ENCODE measurements at places on chromosomes 6 and 20. TPM values are rescaled to one million over a fixed set of nuclear protein-coding genes. Genes with fewer than 3 reads are reported as not detected.
A peak's percentile ranks its signal among the peaks of the same experiment; 100 is the strongest.

DNA sequence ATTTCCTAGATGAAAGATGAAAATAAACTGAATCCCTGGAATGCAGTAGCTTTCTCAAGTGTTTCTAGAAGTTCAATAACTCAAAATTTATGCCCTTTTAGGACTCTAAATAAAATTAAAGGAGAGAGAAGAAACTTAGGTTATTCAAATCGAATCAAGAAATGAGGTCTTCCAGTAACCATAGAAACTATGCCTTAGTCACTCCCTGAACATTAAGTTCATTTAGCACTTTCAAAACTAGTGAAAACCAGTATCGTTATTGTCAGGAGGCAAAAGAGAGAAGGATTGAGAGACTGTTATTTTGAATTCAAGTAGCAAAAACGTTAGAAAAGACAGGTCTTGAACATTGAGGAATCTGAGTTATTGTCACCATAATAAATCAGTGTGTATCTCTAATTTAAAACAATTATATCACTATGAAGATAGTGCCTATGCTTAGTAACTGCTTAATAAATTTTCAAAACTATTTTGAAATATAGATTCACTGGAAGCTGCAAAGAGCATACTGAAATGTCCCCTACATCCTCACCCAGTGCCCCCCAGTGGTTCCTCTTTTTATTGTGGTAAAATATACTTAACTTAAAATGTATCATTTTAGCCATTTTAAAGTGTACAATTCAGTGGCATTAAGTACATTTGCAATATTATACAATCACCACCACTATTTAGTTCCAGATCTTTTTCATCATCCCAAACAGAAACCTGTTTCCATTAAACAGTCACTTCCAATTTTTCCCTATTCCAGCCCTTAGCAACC lies 4.6 kb downstream of the RPP21 start:
- DNase-seq = no peak

DNA sequence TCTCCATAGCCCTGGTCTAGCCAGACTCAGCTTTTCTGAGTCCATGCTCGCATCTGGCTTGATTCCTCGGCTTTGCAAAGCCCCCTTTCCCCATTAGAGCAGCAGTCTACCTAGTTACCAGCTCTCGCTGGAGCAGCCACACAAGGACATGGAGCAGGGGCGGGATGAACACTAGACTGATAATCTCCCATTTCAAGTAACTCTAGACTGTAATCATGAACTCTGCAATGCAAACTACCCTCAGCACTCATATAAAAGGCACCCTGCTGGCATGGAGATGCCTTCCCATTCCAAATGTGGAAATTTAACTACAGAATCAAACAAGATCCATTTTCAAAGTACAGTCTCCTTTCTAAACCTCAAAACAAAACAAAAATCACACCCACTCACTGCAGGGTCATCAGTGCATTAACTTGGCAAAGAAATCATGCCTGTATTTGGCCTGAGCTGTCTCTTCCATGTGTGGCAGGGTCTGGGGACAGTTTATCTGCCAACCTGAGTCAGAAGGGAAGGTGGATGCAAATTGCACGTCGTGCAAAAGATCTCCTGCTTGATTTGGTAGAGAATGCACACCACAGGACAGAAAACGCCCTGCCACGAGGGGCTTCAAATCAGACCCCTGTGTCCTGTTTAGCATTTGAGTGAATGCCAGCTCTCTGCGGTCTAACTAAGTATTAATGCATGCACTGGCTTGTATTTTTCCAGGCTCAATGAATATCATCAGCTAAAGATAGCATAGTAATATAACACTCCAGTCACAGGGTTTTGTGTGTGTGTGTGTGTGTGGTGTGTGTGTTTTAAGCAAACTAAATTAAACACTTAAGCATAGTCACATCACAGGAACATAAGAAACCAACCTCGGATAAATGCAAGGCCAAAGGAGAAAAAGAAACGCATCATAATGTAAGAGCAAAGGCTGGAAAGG lies 85.3 kb downstream of the MYLK4 start:
- DNase-seq = no peak

DNA sequence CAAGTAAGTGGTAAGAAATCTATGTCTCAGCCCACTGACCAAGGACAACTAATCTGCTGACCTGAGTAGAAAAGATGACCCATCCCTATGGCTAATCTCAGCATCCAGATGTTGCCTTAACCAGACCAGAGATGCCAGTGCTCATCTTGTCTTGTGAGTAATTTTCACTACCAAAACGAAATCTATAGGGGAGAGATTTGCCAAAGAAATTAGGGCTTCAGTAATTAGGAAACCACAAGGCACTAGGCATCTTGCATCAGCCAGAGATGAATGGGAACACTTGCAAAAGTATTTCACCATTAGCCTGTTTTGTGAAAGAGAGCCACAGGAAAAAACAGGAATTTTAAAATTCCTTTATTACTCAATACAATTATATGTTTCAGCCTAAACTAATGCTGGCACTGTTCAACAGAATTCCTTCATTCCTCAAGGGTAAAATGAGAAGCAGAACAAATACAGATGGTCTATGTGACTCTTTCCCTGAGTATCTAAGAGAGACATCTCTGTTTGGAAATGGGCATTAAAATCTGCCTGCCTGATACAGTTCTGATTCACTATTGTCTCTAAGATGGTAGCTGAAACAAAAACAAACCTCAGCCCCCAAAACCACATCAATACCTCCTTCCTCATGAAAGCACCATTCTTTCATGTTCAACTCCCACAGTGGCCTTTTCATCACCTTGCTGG lies 87.8 kb downstream of the GMDS start:
- DNase-seq = no peak

GRCh38 chr20:18739751-18740166 lies 73.8 kb upstream of the SCP2D1 start:
- peak; percentile 72 for DNase-seq

The SLC22A7 gene
- 1.4 TPM for polyA plus RNA-seq

DNA sequence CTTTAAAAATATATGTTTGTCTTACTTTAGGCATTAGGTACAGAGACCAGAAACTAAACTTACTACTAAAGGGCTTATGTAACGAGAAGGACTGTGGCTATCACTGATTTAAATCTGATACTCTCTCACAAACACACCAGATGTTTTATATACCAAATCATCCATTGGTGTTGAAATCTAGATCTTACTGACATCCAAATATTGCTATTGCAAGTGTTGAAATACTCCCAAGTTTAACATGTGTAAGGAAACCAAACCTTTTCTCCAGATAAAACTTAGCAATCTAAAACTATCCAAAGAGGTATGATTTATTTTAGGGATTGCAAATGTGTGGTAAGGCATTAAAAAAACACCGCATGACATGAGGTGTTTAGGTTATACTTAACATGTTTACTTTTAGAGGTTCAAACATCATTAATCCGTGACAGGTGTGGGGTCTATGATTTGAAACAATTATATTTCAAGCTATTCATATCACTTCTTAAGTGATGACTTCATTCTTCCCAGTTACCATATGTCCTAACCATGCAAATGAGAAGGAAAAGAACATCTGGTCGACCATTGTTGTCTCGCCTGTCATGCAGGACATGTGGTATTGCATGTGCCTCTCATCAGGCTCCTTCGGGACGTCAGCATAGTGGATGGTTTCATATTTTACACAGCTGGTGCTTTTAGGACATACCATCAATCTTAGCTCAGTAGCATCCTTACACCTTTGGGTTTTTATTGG lies 168.3 kb upstream of the SPACA1 start:
- no peak for DNase-seq

- DNase-seq = no peak
Observed at GRCh38 chr20:61125546-61126180, 126.4 kb upstream of the CDH4 start.

GRCh38 chr20:47665221-47665991 lies 119.9 kb downstream of the SULF2 start:
- DNase-seq = no peak

The HCRTR2 gene
- 0.37 TPM for polyA plus RNA-seq

- DNase-seq = no peak
Observed at GRCh38 chr6:132993738-132994137, 179.4 kb downstream of the RPS12 start.

DNA sequence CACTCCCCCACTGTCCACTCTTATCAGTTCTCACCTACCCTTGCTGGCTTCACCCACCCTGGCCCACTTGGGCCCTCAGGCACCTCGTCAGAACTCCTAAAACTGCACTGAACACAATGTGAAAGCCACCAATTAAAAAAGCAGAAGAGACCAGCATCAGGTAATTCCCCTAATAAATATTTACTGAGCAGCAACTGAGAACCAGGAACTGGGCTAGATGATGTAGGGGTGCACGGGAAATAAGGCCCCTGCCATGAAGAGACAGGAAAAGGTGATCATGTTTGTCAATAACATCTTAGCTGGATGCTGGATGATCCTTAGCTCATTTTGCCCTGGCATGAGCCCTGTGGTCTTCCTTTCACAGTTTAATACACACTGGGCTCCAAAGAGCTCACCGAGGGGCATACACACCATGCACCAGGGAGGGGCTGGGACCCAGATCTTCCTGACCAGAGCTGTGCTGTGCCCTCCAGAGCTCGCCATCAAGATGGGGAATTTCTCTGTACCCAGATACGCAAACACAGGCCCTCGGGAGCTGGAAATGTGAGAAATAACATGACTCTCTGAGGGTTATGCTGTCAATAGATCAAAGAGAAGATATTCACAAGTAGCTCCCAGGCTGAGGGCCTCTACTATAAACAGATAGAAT lies 113.6 kb upstream of the SLC22A16 start:
- no peak for DNase-seq

DNA sequence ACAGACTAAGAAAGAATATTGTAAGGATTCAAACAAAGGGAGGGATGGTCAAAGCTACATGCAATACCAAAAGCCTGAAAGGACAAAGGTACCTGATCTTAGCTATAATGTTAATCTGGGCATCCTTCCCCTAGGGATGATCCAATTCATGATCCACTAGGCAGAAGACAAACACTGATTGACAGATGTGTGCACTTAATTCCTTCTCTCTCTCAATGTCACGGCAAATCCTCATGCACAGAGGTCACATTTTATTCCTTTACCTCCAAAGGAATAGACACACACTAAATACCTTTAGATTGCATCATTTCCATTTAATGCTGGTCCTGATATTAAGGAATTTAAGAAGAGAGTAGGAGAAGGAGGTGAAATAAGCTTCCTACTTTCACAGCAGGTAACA lies 73.4 kb downstream of the ZNF133 start:
- no peak for DNase-seq

The RAB32 gene
- 28.2 TPM for polyA plus RNA-seq

GRCh38 chr6:87393026-87393622 lies 14.6 kb upstream of the CFAP206 start:
- DNase-seq = peak; percentile 69

GRCh38 chr6:11596640-11597237 lies 59.2 kb downstream of the TMEM170B start:
- DNase-seq = no peak

GRCh38 chr6:155589190-155589589 lies 133.6 kb upstream of the NOX3 start:
- DNase-seq = no peak

- no peak for DNase-seq
Observed at GRCh38 chr20:2465100-2465499, 5.5 kb downstream of the SNRPB start.

The RAB23 gene
- 42.3 TPM for polyA plus RNA-seq

- DNase-seq = no peak
Observed at GRCh38 chr6:57307850-57308249, 9.6 kb upstream of the PRIM2 start.

GRCh38 chr6:90198758-90199425 lies 97.8 kb downstream of the BACH2 start:
- DNase-seq = no peak

DNA sequence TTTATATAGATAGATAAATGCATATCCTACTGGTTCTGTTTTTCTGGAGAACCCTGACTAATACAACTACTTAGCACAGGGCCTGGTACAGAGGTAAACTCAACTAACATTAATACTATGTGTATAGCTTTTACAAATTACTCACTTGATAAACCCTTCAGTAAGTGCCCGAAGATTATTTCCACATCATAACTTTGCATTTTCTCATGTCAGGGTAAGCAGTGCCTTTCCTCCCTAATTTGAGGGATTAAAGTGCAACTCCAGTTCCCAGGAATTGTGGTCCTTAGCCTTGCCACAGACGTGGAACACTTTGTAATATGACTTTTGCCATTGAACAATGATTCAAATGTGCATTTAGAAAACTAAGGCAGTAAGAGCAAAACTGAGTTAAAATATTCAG lies 147.5 kb upstream of the SMLR1 start:
- no peak for DNase-seq

GRCh38 chr6:15524861-15525401 lies 137.9 kb downstream of the DTNBP1 start:
- no peak for DNase-seq

GRCh38 chr6:152273638-152274037 lies 363.5 kb downstream of the SYNE1 start:
- no peak for DNase-seq

DNA sequence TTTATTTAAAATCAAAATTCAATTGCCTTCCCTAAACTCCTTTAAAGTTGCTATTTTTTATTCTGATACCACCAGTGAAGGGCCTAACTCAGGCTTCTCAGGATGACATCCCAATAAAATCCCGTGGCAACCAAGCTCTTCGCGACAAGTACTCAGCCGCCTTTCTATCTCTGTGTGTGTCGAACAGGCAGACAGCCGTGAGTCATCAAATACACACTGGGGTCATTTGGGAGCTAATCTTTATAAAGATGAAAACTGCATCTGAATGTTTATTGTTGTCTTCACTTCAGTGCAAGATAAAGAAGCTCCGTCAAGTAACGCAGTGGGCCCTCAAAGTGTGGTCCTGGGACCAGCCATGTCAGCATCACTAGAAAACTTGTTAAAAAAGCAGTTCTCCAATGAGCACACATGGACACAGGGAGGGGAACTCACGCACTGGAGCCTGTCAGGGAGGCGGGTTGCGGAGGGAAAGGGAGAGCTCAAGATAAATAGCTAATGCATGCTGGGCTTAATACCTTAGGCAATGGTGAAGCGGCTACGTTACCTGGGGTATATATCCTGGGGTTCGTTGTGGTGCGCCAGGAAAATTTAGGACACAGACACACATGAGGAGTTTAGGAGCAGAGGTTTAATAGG lies 119.3 kb downstream of the RNF144B start:
- DNase-seq = no peak

DNA sequence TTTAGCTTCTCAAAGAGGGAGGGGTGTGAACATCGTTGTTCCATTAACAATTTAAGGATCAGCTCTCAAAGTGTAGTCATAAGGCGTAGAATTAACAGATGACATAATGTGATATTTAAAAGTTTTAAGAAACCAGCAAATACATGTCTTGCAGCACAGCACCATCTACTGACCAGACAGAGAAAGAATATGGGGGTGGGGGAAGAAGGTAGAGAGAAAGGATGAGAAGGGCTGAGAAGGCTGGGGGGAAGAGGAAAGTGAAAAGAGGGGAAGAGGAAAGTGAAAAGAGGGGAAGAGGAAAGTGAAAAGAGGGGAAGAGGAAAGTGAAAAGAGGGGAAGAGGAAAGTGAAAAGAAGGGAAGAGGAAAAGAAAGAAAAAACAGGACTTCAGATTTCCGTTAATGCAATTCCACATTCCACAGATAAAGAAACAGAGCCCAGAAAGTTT lies 80.9 kb downstream of the HAO1 start:
- peak; percentile 15 for DNase-seq

GRCh38 chr6:111210194-111210728 lies 123.0 kb downstream of the SLC16A10 start:
- DNase-seq = peak; percentile 45

Data from renal cortex interstitium (tissue), 15 donors.